ENCODE measurements at places on chromosomes 5 and 9. TPM values are rescaled to one million over a fixed set of nuclear protein-coding genes. Genes with fewer than 3 reads are reported as not detected.

Gene PRKAA1
- total RNA-seq, result 46.3 TPM

Gene SLC1A1
- total RNA-seq, result not detected

Gene PRUNE2
- 0.44 TPM for total RNA-seq

Gene AK8
- 0.27 TPM for total RNA-seq

Gene PCDH12
- total RNA-seq, result not detected

Gene TYRP1
- total RNA-seq, result not detected

Gene ADAMTSL2
- not detected for total RNA-seq
